NCI-H524 (cell line): ENCODE measurements at places on chromosomes 7 and 10.

- no peak for DNase-seq
These were observed 4.8 kb upstream of the AOC1 start for GRCh38 chr7:150847536-150847935.

- DNase-seq = no peak
These were observed 243.9 kb downstream of the SNX13 start for GRCh38 chr7:17696422-17696821.

DNA sequence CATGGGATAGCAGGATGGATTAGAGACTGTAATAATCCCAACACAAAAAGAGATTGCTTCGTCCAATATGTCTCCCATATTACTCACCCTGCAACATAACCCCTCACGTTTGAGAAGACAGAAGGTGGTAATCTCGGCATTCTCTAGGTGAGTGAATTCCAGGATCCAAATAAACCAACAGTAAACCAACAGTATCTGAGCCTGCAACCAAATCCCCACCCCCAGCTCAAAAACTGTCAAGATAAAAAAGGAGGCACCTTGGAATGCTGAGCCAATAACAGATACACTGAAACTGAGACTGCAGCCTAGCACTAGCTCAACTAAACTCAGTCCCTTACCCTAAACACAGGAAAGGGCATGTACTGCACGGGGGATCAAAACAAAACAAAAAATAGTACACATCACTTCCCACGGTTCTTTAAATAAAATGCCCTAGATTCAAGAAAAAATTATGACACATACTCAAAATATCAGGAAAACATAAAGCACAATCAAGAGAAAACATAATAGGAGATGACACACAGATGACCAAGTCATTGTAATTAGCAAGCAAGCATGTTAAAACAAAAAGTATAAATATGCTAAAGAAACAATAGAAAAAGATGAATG is 28.0 kb downstream of the IPMK start:
- no peak for DNase-seq

DNA sequence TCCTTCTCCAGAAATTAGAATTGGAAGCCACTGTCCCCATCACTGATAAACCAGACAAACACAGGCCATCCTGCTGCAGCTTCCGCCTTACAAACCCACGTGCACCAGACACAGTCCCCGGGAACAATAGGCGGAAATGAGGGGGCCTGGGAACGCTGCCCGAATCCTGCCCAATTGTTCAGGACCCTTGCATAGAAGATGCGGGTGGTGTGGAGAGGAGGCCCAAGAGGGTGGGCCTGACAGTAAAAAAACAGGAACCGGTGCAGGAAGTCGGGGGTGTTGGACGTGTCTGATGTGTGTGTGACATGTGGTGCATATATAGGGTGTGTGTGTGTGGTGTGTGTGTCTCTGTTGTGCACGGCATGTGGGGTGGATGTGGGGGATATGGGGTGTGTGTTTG is 26.5 kb upstream of the CHST15 start:
- DNase-seq = no peak

GRCh38 chr7:87337331-87337730 is 8.1 kb upstream of the CROT start:
- DNase-seq = no peak
